ENCODE measurements at places on chromosomes 11 and 22.

GRCh38 chr11:113341388-113342165, 27.2 kb downstream of the TTC12 start:
- peak; percentile 28 for DNase-seq

- no peak for DNase-seq
Observed at GRCh38 chr22:24460418-24461089, 33.2 kb downstream of the ADORA2A start.

DNA sequence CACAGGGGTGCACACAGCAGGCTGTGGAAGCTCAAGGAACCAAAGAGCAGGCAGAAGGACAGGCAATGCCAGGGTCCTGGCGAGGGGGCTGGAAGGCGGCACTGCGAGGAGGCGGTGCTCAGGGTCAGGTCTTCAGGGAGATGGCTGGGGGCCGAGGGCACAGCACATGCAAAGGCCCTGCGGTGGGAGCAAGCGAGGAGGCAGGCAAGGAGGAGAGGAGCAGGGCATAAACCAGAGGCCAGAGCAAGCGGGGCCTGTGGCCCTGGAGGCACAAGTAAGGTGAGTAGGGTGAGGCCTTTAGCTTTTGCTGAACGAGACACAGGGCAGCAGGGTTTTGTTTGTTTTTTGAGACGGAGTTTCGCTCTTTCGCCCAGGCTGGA, 126.9 kb downstream of the ARHGAP8 start:
- DNase-seq = no peak

DNA sequence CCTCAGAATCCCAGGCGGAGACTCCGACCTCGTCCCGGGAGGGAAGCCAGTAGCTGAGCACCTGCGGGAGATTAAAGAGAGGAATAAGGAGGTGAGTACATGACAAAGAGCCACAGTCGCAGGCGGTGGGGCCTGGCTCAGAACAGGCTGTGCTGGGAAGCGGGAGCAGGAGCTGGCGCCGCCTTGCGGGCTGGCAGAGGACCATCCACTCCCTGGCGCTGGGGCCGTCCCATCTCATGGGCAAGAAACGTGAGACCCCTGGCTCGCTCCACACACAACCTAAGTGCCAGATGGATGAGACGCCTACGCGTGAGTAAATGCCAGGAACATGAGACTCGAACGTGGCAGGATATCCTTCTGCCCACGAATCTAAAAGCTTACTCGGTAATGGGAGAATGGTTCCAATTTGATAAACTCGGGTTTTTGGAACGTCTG, 6.3 kb downstream of the CEND1 start:
- peak; percentile 46 for DNase-seq

GRCh38 chr22:31826443-31826842, 72.6 kb downstream of the DEPDC5 start:
- no peak for DNase-seq

DNA sequence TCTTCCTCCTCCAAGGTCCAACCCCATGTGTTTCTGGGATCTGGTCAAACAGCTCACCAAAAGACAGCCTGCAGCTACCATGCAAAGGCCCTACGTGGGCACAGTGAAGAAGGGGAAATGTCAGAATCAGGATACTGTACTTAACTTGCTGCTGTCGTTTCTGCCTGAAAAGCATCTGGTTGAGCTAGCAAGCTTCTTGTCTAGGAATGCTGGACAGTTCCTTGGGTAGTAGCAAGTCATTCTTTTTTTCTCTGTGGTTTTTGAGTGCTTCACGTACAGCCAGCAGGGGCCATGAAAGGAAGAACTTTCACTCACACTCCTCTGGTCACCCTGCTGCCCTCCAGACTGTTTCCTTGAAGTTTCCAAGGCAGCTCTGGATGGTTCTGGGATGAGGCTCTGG, 24.7 kb downstream of the RCOR2 start:
- DNase-seq = peak; percentile 53

DNA sequence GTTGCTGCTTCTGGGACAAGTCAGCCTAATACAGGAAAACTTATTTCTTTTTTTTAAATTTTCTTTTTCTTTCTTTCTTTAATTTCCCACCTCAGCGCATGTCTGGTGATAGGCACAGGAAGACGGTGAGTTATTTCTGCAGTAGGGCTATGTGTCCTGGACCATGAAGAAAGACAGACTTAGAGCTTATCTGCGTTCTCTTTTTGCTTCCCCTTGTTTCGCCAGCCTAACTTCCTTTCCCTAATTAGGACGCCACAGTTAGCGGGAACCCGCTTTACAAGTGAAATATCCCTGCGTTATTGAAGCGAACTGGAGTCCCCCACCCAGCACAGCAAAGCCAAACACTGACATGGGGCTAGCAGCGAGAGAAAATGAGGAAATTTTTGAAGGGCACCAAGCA, 8.6 kb downstream of the OR6M1 start:
- no peak for DNase-seq

DNA sequence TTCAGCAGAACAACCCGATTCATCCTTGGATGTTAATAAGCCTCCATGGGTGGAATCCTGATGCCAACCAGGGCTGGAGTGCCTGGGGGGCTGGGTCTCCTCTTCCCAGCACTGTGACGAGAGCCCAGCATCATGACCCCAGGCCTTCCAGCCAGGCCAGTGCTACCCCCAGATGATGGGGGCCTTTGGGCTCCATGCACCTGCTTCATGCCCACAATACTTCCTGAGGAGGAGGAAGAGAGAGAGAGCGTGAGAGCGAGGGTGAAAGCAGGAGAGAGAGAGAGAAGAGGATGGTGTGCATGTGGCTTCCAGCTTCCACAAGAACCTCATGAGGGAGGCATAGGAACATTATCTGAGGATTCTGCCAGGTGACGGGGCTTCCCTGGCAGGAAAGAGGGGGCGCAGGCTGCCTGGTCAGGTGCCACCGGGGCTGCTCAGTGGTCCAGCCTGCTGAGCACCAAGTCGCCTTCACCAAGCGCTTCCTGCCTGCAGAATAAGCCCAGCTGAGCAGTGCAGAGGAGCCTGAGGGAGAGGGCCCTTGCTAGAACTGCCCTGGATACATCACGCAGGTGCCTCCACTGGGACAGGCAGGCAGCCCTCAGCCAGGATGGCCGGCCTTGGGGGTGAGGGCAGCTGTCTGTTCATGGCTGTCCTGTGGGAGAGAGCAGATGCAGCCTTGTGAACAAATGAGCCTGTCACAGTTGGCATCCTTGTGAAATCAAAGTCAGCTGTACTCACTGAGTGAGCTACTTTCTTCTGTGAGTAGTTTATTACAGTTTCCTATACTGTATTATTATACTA, 243.3 kb upstream of the B3GAT1 start:
- no peak for DNase-seq

GRCh38 chr11:83909579-83910534, 623.7 kb upstream of the CCDC90B start:
- DNase-seq = peak; percentile 74

GRCh38 chr11:23564370-23564769, 704.1 kb upstream of the CCDC179 start:
- DNase-seq = no peak

GRCh38 chr11:18132341-18132740, at the start of gene MRGPRX3:
TSS of gene MRGPRX3 (plus strand) at chr11:18132571. CDS start at chr11:18137203, 4,632 bp downstream.
- DNase-seq = no peak

GRCh38 chr11:74330075-74330858, 18.8 kb upstream of the P4HA3 start:
- peak; percentile 97 for DNase-seq

- peak; percentile 19 for DNase-seq
Observed at GRCh38 chr11:28400331-28401100, 292.3 kb downstream of the METTL15 start.

GRCh38 chr11:69707176-69707575, 3.4 kb upstream of the FGF19 start:
- DNase-seq = no peak

- no peak for DNase-seq
Observed at GRCh38 chr11:117932947-117933346, 3.7 kb upstream of the TMPRSS13 start.
